ENCODE measurements at places on chromosomes 3 and 15.

DNA sequence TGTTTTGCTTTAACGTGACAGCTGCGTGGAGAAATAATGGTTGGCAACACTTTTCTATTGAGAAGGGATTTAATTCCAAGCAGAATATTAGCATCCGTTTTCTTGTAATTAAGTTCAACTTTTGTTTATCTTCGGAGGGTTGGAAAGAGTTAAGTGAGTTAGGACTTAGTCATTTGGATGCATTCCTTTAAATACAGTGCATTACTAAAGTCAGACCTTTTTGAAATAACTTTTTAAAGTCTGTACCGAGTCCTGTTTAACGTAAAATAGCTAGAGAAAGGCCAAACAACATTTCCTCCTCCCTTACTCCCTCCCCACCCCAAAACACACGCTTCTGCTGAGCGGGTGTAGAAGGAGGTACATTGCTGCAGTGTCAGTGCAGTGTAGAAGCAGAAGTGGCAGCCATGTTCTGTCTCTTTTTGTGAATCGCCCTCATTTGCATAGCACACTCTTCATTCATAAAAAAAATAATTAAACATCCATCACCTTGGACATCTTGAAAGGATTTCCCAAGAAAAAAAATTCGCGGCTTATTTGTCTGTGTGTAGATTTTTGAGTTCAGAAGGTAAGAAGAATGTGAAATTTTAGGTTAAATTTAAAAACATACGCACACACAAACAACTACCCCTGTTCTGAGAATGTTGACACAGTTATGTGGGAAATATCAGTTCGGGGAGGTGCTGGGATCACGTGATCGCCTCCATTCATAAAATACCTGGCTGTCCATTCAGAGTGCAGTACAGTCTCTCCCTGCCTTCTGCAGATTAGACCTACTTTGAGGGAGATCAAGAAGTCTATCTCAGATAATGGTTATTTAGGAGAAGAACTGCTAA lies 1.6 kb downstream of the SPRED1 start:
- DNase-seq: peak; percentile 65

GRCh38 chr3:187181454-187182170 lies 15.7 kb upstream of the RTP1 start:
- no peak for DNase-seq

- no peak for DNase-seq
Observed at GRCh38 chr15:52784799-52785671, 5.1 kb downstream of the ONECUT1 start.

GRCh38 chr3:129315223-129315997 lies 36.7 kb downstream of the HMCES start:
- peak; percentile 61 for DNase-seq

GRCh38 chr3:84943379-84943778 lies 15.4 kb upstream of the CADM2 start:
- no peak for DNase-seq

- no peak for DNase-seq
Observed at GRCh38 chr15:60086681-60087429, 82.7 kb downstream of the FOXB1 start.

DNA sequence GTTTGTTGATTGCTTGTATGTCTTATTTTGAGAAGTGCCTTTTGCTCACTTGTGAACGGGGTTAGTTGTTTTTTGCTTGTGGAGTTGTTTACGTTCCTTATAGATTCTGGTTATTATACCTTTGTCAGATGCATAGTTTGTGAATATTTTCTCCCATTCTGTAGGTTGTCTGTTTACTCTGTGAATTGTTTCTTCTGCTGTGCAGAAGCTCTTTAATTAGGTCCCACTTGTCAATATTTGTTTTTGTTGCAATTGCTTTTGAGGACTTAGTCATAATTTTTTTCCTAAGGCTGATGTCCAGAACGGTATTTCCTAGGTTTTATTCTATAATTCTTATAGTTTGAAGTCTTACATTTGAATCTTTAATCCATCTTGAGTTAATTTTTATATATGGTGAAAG lies 285.3 kb upstream of the GADL1 start:
- no peak for DNase-seq

DNA sequence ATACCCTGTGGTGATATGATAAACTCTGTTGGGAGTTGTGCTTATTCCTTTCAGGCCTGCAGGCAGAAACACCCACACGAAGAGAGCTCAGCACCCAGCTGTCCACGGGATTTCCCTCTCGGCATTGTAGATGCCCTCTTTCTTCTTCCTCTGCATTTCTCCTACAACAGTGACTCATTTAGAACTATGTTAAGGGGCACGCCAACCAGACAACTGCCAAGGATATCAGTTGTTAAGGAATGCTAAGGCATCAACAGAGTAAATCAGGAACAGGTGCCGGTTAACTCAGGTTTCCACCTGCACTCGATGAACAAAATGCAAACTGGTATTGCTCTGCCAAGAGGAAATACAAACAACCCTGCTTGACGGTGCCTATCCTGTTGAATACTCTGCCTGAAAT lies 270.0 kb upstream of the PEX5L start:
- peak; percentile 19 for DNase-seq

- peak; percentile 58 for DNase-seq
Observed at GRCh38 chr15:88401996-88402656, 65.1 kb downstream of the MRPL46 start.

DNA sequence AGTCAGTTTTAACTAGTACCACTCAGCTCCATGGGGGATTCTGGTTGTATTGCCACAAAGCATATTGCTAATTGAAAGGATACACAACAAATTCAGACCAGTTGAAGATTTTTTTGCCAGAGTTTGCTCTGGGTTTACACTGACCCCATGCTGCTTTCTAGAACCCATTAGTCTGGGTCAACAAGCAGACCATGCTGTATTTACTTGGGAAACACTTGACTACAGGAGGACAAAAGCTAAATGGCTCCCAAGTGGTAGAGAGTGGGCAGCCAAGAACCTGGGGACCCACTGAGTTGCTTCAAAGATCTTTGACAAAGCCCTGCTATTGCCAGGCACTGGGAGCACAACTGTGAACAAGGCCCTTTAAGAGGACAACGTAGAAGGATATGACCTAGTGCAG lies 86.8 kb upstream of the PSMD6 start:
- no peak for DNase-seq

DNA sequence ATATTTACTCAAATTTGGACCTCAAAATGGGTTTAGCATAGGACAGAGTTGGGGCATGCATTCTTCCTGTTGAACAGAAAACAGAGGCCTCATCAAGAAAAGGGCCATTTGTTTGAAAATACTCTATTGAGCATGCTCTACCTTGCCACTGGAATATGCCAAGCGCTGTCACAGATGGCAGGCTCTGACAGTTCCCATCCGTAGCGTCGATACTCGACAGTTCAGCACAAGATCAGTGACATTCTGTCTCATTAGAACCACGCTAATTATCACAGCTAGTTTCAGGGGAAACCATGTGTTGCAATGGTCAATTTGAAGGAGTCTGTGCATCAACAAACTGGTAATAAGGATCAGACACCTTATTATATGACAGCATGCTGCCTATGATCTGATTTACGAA lies 54.5 kb downstream of the SATB1 start:
- DNase-seq: no peak

GRCh38 chr3:193716150-193716549 lies 123.1 kb downstream of the OPA1 start:
- no peak for DNase-seq

- DNase-seq: no peak
Observed at GRCh38 chr15:74655424-74655823, 39.8 kb downstream of the CLK3 start.

GRCh38 chr3:50623840-50624474 lies 7.0 kb downstream of the MAPKAPK3 start:
- no peak for DNase-seq

DNA sequence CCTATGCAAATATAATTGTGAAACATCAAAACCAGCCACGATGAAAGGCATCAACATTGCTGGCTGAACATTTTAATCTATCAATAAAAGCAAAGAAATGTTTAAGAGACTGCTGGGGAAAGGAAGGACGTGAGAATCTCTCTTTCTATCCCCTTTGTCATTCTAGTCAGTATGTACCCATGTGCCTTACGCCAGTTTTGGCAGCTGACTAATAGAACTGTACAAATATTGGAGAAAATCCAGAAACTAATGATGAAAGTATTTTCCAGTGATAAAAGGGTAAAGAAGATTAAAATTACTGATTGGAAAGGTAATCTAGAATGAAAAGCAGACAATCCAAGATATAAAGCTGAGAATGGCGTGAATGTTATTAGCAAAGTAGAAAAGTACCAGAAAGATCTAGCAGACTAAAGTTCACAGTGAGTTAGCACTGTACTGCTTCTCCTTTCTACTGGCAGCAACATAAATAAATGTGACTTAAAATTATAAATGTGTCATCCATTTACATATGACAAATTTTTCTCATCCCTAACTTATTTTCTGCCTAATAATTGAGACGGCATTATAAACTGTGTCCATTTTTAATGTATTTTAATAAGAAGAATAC lies 401.9 kb upstream of the CNTN4 start:
- DNase-seq: no peak

GRCh38 chr3:123694366-123695087 lies 109.7 kb upstream of the HACD2 start:
- no peak for DNase-seq

DNA sequence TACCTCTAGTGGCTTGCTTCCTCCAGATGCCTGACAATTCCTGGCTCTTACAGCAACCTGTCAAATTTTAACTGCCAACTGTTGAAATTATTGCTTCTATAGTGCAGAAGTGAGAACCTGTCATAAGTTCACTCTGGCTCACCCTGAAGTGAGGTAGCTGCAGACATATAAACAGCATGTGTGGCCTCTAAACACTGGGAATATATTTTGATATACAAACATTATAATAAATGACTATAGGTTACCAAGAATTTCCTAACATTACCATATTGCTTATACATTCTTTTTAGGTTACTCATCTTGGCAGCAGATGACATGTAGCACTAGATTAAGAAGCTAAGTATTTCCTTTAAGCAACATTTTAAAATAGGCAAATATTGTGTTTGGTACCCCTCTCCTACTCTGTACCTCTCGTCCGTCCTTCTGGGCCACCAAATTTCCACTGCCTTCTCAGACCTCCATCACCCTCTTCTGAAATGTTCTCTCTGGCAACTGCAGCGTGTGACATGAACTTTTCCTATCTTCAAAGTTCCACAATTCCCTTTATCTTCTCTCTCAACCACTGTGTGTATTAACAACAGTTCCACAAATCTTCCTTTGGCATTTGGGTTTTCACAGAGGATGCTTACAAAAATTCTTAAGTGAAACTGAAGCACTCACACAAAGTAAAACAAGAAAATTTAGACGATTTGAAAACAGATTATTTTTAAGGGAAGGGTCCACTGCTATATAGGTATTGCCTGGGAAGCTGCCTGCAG lies 15.3 kb upstream of the XXYLT1 start:
- no peak for DNase-seq

GRCh38 chr3:172746475-172746874 lies 4.1 kb upstream of the ECT2 start:
- no peak for DNase-seq

- no peak for DNase-seq
Observed at GRCh38 chr3:101996832-101997231, 147.5 kb downstream of the NFKBIZ start.

- DNase-seq: no peak
Observed at GRCh38 chr3:217948-218347, 21.4 kb downstream of the CHL1 start.

DNA sequence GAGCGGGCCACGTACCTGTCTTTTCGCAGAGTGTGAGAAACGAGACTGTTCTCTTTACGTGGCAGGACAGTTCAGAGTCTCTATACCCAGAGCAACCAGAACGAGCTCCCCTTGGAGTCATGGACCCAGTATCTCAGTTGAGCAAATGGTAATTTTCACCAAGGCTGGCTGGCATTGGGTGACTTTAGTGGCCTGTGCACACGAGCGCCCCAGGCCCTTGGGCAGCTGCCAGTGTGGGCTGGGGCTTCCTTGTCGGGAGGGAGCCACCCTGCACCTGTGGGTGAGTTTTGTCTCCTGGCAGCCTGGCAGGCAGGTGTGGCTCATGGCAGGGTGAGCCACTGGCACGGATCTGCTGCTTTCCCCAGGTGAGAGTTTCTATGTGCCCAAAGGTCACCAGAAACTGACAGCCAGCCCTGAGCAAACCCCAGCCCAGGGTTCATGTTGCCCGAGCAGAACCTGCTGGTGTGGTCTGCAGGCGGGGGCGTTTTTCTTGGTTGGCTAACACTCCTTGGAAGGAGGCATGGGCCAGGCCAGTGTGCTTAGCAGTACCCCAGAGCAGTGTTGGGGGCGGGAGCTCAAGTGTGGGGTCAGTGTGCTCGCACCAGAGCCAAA lies 135.0 kb downstream of the TJP1 start:
- DNase-seq: no peak

GRCh38 chr3:52294320-52295150 lies 6.9 kb downstream of the GLYCTK start:
- no peak for DNase-seq

DNA sequence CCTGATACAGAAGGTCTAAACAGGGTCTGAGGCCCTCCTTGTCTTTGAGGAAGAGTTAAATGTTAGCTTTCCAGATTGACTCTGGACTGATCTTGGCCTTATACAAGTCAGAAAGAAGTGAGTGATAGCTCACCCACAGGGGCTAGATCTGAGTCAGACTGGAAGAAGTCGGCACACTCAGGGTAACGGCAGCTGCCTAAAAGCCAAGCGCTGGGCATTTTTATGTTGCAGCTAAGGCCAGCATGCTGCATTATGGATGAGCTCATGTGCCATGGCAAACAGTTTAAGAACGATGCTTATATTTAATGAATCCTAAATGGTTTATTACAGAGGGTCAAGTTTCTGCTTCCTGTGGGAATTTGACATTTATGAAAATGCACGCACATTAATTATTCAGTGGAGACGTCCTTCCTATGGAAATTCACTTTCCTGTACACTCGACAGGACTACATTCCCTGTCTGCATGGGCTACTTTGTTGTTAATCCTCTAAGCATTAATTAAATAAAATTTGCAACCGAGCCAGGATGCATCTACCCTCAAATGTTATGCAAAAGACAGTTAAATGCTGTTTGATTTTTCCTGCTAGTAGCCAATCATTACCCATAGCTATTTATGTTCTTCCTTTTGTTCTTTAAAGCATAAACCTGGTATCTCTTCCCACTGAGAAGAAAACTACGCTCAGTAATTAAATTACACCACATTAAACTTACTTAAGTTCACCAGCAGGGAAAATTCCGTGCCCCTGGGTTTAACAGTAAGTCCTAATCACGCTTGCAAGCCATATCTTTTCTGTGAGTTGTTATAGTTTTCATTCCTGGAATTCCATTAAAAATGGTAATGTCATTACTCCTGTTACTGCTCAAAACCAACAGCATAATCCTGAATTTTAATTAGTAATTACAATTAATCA lies 762.7 kb upstream of the CFAP20DC start:
- DNase-seq: no peak

DNA sequence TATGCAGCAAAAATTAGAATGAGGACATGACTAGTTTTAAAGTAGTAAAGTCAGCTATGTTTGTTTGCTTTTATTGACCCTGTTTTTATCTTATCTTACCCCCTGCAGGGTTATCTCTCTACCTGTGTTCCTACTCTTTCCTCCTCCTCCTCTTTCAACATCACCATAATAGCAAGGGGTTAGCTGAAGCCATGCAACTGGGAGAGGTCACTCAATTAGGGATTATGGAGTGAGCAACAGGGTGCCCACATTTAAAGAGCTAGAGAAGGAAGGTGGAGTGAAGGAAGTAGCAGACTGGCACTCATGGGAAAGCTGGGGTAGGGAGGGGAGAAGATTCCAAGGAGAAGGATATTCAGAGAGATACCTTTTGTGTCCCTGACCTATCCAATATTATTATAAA lies 125.9 kb downstream of the LRTM1 start:
- DNase-seq: no peak

GRCh38 chr15:48898032-48898431 lies 20.1 kb downstream of the EID1 start:
- no peak for DNase-seq

- no peak for DNase-seq
Observed at GRCh38 chr3:43465109-43465508, 156.7 kb downstream of the ANO10 start.

GRCh38 chr15:28959326-28959725 lies 73.6 kb downstream of the APBA2 start:
- DNase-seq: no peak

All from femur (tissue), 1 donor.